Activated T-helper 9 cell treated with anti-CD3 and anti-CD28 coated beads, Interleukin-2, amount 50 U/mL, for 16 hours (primary cell): ENCODE measurements at places on chromosomes 5 and 9.

GRCh38 chr9:92749071-92749933 is 15.3 kb downstream of the BICD2 start:
- DNase-seq, result no peak

- DNase-seq, result no peak
Measured at GRCh38 chr9:34417734-34418133, 40.6 kb downstream of the FAM219A start.

- DNase-seq, result no peak
Measured at GRCh38 chr5:102532123-102532522, 33.3 kb upstream of the SLCO6A1 start.

DNA sequence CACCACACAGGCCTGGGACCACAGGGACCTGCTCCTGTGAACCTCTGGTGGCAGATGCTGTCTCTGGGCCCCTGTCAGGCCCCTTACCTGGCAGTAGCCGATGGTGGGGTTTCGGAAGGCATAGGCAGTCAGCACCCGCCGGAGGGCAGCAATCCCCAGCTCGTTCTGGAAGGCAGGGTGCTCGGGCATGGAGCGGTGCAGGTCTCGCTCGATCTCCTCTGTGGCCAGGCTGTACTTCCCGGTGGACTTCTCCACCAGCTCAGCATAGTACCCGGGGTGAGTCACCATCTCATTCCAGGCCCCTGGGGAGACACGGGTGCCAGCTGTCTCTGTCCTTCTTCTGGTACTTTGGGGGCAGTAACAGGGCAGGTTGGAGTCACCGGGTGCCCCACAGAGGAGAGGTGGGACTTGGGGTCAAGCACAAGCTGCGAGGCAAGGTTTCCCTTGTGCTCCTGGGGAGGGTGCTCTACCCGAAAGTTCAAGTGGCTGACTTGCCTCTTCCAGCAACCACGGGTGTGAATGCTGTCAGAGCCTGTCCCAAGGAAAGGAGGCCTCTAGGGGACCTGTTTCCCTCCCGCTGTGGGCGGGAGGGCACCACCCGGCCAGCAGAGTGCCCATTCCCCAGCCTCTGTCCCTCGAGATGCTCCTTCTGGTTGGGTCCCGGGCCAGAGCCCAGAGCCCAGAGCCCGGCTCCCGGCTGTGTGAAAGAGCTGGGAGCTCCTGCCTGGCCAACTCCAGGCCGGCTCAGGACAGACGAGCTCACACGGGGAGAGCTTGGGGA is 19.8 kb upstream of the MRNIP start:
- no peak for DNase-seq

- no peak for DNase-seq
Measured at GRCh38 chr5:79983618-79984017, 7.4 kb downstream of the MTX3 start.

GRCh38 chr5:73532195-73532594 is 33.2 kb downstream of the ANKRA2 start:
- no peak for DNase-seq

DNA sequence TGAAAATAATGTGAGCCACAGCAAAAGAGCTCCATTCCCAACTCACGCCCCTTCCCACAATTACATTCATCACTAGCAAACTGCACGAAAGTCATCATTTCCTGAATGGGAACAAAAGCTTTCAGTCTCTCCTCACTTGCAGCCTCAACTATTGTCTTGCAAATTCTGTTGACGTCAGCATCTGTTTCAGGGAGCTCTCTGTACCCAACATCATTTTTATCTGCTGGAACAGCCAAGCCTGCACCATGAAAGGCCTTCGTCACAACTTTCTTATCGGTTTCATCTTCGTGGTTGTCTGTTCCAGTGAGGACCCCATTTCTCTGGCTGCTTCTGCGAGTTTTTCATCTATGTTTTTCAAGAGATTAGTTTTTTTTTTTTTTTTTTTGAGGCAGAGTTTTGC is 14.3 kb upstream of the RNF130 start:
- DNase-seq, result no peak

GRCh38 chr5:67795781-67796477 is 419.6 kb upstream of the PIK3R1 start:
- DNase-seq, result no peak

GRCh38 chr9:8673830-8674229 is 874.3 kb upstream of the DMAC1 start:
- no peak for DNase-seq
